ENCODE measurements at places on chromosomes 3 and 15. TPM values are rescaled to one million over a fixed set of nuclear protein-coding genes. Genes with fewer than 3 reads are reported as not detected.

FAM3D gene
- not detected for total RNA-seq

DNA sequence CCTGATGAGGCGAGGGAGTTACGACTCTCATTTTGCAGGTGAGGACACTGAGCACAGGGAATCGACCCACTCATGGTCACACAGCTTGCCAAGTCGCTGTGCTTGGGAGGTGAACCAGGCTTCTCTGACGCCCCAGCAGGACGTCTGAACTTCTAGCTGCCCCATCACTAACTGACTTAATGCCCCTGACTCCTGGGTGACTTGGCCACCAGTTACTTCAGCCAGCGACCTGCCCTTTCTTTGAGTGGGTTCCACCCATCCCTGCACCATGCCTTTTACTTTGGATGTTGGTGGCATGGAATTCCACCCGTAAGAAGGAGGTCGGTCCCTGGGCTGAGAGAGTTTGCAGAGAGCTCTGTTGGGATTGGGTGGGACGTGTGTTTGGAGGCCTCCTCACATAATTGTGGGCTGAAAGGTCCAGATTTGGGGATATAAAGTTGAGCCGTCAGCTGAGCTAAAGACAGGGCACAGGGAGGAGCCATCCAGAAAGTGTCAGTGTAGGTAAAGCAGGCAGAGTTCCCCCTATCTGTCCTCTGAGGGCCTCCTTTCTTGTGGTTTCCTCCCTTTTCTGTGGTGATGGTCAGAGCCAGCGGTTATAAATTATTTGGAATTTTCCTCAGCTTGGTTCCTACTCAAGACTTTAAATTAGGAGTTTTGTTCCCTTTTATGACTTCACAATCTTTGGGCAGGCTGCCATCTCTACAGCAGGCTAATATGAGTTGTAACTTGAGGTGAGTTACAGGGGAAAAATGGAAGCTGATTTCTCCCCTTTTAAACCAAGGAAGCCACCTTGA lies 55.0 kb downstream of the FLNB start:
- no peak for DNase-seq

DNA sequence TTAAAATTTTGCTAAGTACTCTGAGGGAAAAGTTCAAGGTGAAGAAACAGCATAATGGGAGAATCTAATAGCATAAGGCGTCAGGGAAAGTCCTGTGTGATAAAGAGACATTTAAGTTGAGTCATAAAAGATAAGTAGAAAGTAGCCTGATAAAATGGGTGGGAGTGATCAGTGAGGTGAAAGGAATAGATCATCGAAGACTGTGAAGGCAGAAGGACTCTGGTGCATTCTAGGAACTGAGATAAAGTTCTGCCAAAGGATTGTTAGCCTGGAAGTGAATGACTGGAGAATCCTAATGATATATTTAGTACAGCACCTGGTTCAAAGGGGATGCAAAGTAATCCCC lies 149.9 kb downstream of the CFAP20DC start:
- DNase-seq, result no peak

GRCh38 chr3:94734206-94734605 lies 671.3 kb downstream of the NSUN3 start:
- DNase-seq, result no peak

DNA sequence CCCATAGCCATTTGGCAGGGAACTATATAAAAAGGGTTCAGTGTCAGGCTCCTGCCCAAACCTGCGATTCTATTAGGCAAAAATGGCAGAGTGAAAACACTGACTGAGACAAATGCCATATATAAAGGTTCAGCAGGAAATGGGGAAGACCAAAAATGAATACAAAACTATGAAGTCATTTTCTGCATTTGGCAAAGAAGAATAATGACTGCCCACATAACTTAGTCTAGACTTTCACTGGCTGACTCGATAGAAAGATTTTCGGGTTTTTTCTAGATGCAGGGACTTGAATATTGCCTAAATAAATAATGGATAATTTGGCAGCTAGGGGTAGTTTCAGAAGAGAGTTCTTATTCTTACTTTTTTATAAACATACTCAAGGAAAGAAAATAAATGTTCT lies 178.0 kb downstream of the TPRG1 start:
- no peak for DNase-seq

Data from activated CD4-positive, alpha-beta memory T cell treated with anti-CD3 and anti-CD28 coated beads, Interleukin-2, amount 10 ng/mL, durations not matched to agents 7 days and 5 days (primary cell).